HCEC 1CT (cell line): ENCODE measurements at places on chromosomes 2 and 18.

DNA sequence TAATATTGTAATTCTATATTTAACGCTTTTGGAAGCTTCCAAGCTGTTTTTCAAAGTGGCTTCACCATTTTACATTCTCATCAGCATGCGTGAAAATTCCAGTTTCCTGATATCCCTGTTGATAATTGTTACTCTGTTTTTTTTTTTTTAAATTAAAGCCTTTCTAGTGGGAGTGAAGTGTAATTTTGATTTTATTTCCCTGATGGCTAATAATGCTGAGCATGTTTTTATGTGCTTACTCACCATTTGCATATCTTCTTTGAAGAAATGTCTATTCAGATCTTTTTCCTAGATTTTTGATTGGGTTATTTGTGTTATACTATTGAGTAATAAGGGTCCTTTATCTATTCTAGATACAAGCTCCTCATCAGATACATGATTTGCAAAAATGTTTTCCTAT is 382.8 kb upstream of the HS6ST1 start:
- DNase-seq, result no peak

DNA sequence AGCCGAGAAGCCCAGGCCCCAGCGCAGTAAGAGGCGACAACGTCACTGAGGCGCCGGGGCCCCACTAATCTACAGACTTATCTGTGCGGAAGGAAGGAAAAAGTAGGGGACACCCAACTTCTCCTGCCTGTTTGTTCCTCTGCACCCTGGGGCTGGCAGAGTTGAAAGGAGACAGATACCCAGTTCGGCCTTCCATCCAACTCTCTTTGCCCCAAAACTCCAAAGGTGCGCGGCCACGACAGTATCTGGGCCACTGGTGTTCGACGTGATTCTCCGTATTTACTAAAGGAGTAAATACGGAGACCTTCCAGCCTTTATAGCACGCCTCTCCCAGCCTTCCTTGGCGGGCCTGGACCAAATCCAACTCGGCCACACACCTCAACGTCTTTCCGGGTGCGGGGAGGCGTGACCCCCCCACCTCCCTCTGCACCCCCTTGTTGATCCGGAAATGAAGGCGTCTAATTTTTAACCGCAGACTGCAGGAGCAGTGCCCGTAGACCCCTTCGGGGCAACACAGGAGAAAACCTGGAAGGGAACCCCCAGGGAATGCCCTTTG is 1.6 kb downstream of the SMAD7 start:
- DNase-seq, result no peak

GRCh38 chr2:54287532-54287931 is 31.5 kb upstream of the TSPYL6 start:
- DNase-seq, result no peak

DNA sequence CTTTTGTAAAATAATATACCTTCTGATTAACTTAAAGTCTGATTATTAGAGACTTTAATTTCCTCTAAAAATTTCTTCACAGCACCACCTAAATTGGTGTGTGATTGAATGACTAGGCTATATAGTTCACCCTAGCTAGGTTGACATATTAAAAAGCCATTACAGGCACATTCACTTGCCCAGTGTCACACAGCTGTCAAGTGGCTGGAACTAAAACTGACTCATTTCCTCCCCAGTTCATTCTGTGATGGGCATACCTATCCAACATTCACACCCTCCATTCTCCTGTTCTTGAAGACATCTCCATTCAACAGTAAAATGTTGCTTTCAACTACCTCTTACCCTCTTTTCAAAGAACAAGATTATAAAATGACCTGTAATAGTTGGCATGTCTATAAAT is 334.5 kb downstream of the ARHGAP15 start:
- no peak for DNase-seq

DNA sequence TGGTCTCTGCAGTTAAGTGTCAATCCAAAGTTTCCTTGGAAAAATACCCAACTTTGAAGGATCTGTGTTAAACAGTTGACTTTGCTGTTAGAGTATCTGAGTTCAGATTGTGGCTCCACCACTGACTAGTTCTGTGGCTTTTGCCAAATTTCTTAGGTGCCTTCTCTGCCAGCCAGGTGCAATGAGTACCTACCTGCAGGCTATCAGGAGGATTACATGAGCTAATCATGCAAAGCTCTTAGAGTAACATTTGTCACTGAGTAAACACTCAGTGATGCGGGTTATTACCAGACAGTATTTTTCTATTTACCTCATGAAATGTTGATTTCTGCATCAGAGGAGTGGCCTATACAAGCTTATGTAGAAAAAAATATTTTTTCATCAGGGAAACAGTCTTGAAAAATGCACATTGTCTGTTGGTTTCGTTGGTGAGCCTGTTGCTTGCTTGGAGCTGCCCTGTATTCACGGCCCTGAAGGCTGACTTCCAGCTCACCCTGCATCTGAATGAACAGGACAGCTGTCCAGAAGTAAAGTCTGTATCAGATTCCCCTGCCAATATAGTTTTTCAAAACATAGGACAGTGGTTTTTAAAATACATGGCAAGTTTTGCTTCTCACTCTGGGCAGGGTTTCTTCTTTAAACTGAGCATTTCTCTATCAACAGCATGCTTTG is 235.1 kb downstream of the CDCA7 start:
- peak; percentile 15 for DNase-seq

DNA sequence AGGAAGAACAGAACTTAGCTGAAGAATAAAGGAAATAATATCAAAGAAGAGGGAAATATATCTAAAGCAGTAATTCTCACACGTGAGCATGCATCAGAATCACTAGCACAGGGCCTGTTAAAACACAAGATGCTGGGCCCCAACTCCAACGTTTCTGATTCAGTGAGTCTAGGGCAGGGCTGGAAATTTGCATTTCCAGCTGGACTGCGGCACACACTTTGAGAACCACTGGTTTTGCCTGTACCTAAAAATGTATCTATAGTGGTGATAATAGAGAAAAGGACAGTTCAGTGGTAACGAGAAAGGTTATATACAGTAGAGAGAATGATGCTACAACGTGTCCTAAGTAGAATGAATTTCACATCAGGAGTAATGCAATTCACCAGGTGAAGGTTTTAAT is 11.2 kb downstream of the REV1 start:
- no peak for DNase-seq

DNA sequence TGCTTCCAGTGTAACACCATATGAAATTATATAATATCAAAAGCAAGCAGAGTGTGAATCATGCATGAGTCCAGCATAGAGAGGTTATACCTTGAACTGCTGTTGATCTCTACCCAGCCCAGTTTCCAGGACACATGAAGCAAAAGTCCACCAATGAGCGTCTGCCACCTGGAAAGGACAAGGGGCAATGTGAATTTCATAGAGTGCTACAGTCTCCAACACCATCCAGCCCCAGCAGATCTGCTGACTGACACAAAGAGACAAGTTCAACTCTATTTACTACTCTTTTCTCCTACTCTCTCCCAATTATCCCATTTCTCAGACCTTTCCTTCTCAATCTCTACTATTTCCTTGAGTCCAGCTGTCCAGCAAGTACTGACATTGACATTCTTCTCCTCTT is 31.8 kb upstream of the RIOK3 start:
- DNase-seq, result no peak

DNA sequence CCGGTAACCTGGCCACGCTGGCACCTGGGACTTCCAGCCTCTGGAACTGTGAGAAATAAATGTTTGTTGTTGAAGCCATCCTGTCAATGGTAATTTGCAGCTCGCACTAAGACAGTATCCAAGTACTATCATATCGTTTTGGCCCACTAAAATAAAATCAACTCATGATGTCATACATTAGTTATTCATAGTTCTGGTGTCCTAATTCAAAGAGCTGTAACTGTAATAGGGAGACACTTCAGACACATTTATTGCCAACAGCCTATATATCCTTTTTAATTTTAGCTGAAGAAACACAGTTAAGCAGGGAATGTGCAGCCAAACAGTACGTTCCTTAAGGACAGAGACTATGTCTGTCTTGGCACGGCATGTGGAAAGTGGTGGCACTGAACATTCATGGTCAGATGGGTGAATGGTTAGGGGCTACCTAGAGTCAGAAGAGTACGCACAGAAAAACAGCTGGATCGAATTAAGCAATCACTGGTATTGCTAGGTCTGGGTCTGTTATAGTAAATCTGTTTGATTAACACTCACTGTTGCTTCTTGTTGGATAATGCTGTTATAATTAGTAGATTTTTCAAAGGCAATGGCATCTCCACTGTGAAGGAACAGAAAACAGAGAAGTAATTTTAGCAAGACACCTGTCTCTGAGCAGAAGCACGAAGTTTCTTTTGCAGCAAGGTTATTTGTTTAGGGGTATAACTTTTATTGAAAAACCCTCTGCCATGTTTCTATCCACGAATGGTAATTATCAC is 41.3 kb upstream of the CREG2 start:
- no peak for DNase-seq

DNA sequence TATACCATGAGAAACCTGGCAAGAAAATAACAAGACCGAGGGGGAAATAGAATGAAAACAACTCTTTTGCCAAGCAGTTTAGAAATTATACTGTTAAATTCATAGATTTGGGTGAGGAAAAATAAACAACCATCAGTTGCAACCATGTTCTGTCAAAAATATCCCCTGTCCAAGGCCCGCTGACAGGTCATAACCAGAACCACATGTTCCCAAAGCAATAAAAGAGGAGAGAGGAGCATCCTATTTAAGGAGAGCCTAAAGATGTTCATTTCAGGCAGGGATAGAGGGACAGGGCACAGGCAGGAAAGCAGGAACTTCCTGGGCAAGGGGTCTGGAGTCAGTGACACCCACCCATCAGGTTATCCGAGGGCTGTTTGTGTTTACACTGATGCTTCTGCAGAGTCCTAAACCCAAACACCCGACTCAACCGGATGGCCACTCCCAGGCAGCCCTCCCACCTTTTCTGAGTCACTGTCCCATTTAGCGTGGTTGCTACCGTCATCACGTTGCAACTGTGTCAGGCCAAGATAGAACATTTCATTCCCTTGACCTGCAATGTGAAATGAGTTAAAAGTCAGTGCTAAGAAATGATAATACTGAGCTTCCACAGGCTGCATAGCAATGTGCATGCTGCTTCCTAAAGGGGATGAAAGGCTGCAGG is 468.3 kb upstream of the RAB12 start:
- peak; percentile 79 for DNase-seq

GRCh38 chr2:71756280-71756906 is 303.0 kb downstream of the DYSF start:
- peak; percentile 62 for DNase-seq

DNA sequence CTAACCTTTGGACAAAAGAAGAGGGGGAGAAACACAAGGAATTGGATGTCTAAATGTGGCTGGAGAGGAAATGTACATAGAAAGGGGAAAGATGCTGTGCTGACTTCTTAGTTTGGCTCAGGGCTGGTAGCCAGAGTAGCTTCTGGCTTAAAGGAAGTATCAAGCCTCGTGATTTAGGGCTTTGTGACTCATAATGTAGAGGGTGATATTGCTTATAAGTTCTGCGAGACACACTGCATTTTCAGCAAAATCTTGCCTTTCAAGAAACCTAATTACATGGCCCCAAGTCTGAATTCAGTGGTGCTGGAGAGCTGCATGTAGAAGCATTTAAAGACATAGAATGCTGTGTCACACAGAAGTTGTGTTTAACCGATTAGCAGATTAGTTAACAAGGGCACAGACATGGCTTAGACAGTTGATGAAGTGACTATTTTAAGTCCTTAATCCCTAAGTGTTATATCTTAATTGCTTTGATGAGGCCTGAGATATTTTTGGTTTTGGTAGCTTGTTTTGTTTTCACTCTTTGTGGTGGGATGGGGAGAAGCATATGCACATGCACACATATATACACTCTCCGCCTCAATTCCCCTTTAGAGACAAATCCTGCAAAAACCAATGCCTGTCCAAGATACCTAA is 66.4 kb downstream of the EPAS1 start:
- DNase-seq, result peak; percentile 70

DNA sequence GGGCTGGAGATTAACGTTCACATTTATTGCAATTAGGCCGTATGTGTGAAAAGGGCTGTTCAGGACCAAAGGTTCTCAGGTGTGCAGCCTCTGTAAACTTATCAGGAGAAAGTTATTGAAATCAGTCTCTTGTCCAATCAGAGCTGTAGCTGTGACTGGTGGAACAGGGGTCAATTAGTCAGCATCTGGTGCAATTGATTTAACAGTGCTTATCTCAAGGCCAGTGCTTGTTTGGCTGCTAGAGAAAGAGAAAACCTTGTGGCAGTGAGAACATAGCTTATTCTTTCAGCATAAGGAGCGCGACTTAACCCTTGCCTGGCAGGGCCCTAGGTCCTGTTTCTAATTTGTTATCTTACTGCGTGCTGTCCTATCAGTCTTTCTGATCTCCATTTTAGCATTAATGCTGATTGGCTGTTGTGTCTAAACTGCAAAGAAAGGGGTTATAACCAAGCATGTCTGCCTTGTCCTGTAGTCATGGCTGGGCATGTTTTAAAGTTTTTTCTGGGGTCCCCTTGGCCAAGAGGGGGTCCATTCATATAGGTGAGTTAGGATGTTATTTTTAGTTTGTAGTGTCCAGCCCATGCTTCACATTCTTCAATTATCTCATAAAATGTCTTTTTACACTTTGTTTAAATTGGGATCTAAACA is 66.4 kb downstream of the CYB5A start:
- DNase-seq, result no peak

DNA sequence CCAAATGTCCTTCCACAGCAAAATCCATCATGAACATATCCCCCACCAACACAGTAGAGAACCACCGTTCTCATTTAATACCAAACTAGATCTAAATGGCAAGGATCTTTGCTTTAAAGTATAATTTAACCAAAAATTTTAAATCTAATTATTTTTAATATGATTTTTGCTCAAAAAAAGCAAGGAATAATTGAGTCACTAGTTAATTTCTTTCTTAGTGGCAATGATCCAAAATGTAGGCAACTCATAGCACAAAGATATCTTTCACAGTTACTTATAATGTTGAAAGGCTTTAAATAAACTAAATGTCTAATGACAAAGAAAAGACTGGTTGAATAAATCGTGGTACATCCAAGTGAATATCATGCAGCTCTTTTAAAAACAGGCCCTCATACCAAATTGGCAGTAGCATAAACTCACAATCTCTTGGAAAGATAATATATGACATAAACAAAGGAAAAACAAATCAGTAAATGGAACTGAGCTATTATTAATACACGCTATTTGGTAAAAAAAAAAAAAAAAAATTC is 20.3 kb downstream of the PTPN2 start:
- DNase-seq, result no peak

GRCh38 chr2:232321817-232322559 is 56.6 kb upstream of the ALPP start:
- DNase-seq, result no peak

DNA sequence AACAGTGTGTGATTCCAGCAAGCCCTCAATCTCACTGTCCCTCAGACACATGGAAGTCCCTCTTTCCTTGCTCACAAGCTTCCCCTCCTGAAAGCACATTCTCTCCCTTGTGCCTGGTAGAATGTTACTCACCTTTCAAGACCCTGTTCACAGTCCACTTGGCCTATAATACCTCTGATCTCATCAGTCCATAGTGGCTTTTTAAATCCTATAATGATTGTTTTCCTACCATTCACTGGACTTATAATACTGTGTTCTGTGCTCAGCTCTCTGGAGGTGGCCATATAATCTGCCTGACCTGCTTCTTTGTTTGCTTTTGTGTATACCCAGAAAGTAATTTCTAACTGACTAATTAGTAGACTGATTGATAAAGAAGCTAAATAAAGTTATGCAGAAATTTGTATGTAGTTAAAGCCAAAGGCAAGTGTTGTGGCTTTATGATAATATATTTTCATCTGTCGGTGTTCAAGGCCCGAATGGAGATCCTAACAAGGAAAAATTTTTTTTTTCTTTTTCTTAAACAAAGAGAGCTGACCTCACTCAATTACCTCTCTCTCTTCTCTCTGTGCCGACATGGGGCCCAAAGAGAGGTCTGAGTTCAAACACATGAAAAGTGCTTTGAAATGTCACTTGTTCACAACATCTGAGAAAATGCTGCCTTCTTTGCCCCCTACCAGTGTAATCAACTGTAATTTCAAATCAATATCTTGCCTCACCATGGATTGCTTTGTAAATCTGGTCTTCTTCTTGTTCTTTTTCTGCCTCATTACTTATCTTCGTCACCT is 1033.0 kb upstream of the PIK3C3 start:
- no peak for DNase-seq
